ENCODE measurements at places on chromosomes 3 and 15.
A peak's percentile ranks its signal among the peaks of the same experiment; 100 is the strongest.

- DNase-seq = no peak
Measured at GRCh38 chr15:66261056-66261455, 7.5 kb upstream of the MEGF11 start.

- DNase-seq = no peak
Measured at GRCh38 chr3:14245248-14245639, 66.6 kb downstream of the LSM3 start.

GRCh38 chr15:27902680-27903385, 196.3 kb downstream of the OCA2 start:
- DNase-seq = no peak

DNA sequence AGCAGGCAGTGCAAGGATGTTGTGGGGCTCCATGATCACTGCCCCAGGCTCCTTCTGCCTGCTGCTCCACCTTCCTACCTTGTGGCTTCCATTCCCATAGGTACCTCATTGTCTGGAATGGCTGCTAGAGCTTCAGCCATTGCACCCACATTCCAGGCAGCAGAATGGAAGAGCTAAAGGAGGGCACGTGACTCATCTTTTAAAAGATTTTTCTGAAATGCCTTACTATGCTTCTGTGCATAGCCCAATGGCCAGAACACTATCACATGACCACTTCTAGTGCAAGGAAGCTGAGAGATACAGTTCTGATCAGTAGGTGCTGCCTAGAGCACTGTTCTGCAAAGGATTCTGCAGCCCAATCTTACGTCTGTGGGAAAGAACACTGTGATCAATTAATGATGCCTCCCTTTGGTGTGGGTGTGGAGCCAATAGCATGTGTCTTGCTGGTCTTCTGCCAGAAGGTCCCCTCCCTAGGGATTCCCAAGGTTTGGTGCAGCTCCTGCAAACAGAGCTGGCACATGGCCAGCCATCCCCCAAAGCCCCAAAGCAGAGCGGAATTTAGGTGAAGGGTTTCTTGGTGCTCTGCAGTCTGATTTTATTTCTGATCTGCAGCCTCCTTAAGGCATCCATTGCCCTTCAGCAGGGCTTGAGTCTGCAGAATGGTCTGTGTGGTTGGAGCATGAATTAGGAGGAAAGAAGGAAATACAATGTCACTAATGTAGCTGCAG, 34.4 kb downstream of the SPSB4 start:
- no peak for DNase-seq

DNA sequence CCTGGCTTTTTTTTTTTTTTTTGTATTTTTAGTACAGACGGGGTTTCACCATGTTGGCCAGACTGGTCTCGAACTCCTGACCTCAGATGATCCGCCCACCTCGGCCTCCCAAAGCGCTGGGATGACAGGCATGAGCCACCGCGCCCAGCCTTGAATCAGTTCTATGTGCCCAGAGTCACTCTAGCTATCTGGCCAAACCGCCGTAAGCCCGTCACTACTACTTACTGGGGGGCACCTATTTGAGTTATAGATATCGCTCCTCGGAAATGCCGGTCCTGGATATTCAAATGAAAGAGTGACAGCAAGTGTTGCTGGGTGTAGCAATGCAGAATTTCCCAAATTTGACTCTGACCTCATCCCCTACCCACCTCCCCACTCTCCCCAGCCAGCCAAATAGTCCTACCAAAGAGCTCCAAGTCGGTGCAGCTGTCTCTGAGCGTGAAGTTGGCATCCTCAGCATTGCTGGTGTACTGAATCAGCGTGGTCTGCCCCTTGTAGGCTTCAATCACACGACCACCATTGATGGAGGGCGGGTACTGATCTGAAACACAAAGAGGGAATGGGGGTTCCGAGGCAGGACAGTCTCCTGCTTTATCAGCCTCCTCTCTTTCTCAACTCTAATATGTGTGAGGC, 38.1 kb downstream of the MUC20 start:
- no peak for DNase-seq

DNA sequence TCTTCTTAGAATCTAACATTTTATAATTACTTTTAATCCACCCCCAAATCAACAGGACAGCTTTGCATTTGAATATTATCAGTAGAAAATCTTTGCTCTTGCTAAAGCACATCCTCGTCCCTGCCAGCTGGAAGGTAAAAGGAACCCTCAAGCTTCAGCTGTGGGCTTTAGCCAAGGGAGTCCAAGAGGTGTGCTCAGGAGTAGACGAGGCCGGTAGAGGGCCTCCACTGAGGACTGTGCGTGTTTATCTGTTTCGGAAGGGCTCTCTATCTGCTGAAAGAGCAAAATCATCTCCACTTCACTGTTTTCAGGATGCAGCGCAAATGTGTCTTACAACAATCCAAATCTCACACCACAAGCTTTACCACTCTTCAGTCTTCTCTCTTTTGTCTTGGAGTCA, 257.4 kb upstream of the IL12A start:
- DNase-seq = no peak

DNA sequence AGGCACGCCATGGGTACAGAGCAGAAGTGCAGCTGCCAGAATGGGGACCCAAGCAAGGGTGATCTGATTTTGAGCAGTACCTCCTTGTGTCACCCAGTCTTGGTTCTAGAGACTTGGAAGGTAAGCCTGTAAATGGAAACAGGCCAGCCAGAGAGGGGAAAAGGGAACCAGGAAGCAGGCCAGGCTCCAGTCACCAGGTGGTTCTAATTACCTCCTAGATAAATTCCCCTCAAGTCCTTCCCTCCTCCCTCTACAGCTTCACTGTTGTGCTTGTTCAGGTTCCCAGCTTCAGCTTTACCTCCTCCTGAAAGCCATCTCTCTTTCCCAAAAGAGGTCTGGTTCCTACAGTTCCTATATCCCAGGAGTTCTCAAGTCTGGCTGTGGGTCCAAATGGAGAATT, 58.8 kb upstream of the SLC7A14 start:
- DNase-seq = no peak

DNA sequence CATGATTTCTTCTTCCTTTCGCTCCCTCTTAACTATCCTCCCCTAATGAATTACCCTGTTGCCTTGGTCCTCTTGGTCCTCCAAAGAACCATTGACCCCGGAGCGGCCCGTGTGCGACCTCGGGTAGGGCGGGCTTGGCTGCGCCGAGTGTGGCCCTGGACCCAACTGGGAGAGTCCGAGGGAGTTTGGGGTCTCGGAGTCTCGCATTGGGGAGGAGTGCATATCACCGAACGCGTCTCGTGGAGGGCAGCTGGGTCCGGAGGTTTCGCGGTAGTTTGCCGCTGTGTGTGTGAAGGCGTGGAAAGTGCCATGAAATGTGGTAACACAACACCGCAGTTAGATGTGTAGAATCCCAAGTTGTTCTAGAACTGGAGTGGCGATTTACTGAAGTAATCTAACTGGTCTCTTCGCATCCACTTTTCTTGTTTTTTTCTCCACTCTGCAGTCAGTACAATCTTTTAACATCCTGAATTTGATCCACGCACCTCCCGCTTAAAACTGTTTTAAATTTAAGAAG, 363 bp downstream of the GTF2E1 start:
- DNase-seq = no peak

GRCh38 chr3:52361898-52362297, 45.8 kb downstream of the DNAH1 start:
- DNase-seq = no peak

GRCh38 chr3:8875836-8876235, 87.4 kb downstream of the RAD18 start:
- no peak for DNase-seq

- DNase-seq = no peak
Measured at GRCh38 chr15:50881121-50882048, 27.1 kb upstream of the AP4E1 start.

DNA sequence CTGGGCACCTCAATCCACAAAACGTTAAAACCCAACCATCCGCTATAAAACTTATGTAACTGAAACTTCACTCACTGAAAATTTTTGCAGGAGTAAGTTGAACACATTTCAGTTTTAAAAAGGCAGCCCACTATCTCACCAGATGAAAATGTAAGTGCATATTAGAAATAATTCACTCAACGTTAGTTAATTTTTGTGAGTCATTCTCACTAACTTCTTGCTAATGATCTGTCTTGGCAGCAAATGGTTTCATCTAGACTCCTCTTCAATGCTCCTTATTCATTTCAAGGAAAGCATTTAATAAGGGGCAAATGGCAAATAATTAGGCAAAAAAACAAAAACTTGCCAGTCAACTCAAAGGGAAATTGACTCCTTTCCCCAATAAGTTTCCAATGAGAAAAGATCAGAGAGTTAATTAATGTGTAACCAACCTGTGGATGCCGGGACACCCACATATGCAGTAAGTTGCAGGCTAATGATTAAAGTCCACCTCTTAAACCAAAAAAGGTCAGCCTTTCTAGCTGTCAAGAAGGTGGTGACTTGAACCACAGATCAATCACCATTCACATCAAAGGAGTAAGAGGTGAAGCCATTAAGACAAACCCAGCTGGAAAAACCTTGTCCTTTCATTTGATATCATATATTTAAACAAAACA, 22.9 kb upstream of the PRICKLE2 start:
- no peak for DNase-seq

GRCh38 chr15:45425135-45425534, 46.8 kb upstream of the GATM start:
- no peak for DNase-seq

GRCh38 chr3:148906667-148907066, 41.6 kb downstream of the CPA3 start:
- no peak for DNase-seq

DNA sequence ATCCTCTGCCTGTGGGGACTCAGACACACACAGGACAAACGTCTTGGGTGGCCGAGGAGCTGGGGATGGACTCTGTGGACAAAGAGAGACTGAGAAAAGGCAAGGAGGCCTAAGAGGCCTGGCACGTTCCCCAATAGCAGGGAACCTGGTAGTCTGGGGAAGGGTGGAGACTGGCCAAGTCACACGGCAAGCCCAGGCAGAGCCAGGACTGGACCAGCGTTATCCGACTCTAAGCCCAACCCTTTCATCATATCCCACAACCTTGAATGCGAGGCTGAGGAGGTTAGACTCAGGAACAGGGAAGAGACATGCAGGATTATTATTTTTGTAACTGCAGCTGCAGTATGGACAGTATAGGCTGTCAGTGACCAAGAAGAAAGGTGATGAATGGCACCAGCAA, 53.4 kb downstream of the SLC6A11 start:
- DNase-seq = no peak

- no peak for DNase-seq
Measured at GRCh38 chr15:70164156-70164900, 66.6 kb upstream of the TLE3 start.

DNA sequence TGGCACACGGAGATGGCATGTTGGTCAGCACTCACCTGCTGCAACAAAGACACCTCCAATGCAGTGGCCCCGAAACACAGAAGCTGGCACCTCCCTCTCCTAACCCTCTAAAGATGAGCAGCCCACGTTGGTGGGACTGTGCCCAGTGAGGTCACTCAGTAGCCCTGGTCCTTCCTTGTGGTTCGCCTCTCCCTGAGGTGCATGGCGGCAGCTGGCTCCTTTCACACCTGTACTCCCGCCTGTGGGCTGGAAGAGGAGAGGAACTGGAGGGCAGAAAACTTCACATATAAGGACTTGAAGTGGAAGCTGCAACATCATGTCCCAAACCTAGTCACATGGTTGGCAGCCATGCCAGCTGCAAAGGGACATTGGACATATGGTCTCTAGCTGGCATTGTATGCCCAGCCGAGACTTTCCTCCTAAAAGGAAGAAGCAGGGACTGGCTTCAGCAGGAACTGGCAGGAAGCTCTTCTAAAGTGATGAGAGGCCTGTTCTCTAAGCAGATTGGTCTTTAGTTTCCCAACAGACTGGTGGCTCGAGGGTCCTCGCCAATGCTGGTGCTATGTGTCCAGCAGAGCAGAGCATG, 10.8 kb upstream of the C3orf22 start:
- DNase-seq = no peak

DNA sequence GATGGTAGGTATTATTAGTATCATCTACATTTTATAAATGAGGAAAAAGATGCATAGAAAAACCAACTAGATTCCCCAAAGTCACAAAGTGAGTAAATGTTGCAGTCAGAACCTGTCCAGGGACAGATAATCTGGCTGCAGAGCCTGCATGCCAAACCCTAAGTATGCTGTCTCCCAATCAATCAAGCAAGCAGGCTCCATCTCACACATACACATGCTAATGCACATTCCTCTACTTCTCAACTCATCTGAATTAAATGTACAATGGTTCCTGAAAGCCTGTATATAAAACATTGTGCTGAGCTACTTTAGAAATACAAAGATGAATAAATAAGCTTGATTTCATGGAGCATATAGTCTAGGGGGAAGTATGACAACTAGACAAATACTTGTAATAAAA, 101.0 kb downstream of the CBLB start:
- DNase-seq = no peak

GRCh38 chr3:50237133-50237651, 1.2 kb downstream of the GNAI2 start:
- DNase-seq = peak; percentile 36

- DNase-seq = no peak
Measured at GRCh38 chr3:76585794-76586392, 454.0 kb upstream of the ROBO2 start.

- no peak for DNase-seq
Measured at GRCh38 chr3:114079761-114080160, 23.2 kb downstream of the QTRT2 start.

DNA sequence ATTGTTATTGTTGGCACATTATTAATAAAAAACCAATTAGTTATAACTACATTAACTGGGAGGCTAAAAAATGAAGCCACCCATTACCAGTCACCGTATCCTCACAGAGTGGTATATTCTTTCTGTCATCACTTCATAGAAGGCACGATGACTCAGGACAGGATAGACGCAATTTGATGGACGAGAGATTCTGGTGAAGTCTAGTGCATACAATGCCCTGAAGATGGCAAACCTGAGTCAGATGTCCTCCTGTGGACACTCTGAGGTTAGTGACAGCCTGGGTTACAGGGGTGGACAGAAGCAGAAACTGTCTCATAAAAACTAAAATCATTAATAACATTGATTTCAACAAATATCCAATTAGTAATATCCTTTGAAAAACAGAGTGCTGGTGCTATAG, 150.3 kb downstream of the SLC9A9 start:
- no peak for DNase-seq

DNA sequence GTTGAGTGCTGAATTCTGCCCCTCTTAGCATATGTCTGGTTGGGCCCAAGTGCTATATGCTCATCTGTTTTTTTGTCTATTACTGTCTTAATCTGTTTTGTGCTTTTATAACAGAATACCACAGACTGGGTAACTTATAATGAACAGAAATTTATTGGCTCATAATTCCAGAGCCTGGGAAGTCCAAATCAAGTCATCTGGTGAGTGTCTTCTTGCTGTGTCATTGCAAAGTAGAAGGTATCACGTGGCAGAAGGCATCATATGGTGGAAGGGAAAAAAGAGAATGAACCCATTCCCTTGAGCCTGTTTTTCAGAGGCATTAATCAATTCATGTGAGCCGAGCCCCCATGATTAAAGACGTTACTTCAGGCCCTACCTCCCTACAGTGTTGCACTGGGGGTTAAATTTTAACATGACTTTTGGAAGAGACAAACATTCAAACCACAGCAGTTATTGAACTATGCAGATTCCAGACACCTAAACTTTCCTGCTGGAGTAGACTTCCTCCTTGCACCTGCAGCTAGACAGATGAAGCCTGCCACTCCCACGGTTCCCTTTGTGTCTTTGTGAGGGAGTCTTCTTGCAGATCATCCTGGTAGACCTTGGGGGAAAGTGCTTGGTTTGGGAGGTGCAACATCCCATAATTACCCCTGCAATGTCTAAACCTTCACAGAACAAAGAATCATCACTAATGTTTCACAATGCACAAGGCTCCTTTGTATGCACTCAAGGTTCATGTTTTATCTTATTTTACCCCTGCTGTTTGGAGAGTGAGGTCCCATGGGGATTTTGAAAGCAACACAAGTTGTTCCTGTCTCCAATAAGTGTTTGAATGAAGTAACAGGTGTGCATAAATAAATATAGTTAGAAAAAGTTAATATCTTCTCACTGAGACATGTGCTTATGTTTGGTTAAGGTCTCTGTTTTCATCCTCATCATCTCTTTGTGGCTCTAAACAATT, 64.7 kb upstream of the XCR1 start:
- no peak for DNase-seq

Data from central memory CD4-positive, alpha-beta T cell (primary cell).